ENCODE measurements at places on chromosomes 3 and 15.

DNA sequence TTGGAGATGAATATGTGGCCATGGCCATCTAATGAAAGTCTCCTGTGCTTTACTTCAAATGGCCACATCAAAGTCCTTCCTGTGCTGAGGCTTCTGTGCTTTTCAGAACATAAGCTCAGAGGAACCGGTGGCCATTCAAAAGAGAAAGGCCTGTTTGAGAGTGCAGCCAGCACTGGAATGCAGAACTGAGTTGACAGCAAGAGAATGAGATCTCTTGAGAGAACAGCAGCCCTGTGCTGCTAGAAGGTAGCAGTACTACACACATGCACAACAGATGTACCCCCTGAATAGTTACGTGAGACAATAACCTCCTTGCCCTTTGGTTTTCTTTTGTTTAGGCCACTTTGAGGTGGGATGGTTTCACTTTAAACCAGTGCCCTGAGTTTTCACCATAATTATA lies 292.5 kb downstream of the PTPRG start:
- no peak for DNase-seq

DNA sequence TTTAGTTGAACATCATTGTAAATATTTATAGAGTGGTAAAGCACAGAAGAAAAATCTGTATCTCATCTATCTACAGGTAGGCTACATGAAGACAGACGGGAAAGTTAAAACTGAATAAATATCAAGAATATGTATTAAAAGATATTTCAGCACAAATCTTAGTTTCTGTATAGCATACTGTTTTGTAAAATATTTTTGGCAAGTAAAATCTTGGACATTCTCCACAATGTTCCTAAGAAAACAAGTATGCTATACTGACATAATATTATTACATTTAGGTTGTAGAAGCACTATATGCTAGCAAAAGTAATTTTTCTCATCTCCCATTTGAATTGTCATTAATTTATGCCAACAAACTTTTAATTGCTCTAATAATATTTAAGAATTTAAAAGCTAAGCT lies 326.4 kb upstream of the ARL6 start:
- DNase-seq = no peak

DNA sequence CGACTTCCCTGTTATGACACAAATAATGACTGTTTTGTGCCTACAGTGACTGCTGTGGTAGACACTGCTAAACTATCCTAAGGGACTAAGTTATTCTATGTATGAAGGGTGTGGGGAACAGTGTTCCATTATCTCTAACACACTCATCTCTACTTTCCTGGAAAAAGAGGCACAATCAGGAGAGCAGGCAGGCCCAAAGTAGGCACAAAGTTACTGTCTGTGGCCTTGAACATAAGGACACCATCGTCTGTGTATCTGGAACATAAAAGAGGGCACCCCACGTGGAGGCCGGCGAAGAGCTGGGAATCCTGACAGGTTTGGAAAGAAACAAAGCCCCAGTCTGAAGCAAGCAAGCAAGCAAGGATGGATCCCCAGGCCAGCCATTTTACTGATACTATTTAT lies 1.5 kb downstream of the ABCC5 start:
- DNase-seq = no peak

- DNase-seq = peak; percentile 53
Measured at GRCh38 chr15:52005748-52006701, 13.0 kb upstream of the MAPK6 start.

DNA sequence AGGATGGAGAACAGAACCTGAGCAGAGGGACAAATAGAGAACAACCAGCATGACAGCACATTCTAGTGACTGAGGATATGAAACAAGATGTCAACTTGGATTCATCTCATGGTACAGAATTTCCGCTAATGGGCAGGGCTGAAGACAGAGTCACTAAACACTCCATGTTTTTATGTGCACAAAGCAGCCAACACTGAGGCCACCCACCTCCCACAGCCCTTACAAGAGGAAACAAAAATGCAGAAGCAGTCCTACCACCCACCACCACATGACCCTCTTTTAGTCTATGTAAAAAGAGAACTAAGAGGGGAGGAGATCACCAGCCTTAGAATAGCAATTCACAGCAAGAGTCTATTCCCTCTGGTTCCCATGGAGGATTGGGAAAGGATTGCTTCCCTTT lies 131.4 kb upstream of the UBE2E2 start:
- no peak for DNase-seq

- DNase-seq = no peak
Measured at GRCh38 chr15:40960925-40961324, 7.7 kb downstream of the CHAC1 start.

- no peak for DNase-seq
Measured at GRCh38 chr3:104854468-104854867, 512.2 kb upstream of the ALCAM start.

DNA sequence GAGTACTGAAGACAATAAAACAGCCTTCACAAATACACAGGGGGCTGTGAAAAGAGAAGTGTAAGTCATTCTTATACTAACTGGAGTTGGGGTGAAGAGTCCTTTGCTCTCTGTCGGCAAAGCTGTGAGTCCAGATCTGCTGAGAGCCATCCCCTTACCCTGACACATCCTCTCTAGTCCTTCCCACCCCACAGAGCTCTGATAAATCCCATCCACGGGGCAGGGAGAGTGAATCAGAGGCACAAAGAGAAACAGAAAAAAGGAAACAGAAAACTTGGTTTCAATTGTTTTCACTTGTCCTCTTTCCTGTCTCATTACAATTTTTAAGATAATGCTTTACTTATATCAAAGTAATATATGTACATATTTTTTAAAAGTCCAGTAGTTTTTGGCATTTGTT lies 18.2 kb upstream of the ZNF639 start:
- no peak for DNase-seq

DNA sequence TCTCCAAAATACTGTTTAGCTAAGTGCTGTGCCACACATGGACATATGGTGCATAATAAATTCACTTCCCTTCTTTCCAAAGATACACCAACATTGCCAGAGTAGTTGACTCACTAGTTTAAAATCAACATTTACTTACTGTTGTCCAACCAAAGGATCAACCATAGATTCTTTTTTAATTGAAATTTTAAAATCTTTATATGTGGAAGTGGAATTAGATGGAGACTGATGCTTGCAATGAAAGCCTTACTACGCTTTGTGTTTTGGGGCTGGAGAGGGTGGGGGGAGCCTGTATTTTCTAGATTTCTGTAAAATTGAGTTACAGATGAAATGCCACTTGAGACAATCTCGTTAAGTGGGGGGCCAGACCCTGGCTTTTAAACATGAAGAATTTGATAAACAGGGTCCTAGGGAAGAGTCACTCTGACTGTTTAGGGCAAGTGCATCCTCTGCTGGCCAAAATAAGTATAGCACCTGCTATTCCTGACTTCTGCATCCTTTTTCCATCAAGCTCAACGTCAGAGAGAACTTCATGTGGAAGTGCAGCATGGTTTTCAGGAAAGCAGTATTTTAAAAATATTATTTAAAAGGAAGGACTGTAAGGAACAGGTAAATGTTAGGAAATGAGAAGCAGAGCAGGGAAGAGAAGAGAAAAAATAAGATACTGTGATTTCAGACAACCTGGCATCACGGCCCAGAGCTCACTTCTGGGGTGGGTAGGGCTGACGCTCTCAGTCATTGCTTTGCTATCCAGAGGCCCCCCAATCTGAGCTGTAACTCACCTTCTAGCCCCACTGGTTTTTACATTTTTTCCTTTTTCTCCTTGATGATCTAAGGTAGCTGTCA lies 76.7 kb downstream of the BOC start:
- DNase-seq = peak; percentile 51

DNA sequence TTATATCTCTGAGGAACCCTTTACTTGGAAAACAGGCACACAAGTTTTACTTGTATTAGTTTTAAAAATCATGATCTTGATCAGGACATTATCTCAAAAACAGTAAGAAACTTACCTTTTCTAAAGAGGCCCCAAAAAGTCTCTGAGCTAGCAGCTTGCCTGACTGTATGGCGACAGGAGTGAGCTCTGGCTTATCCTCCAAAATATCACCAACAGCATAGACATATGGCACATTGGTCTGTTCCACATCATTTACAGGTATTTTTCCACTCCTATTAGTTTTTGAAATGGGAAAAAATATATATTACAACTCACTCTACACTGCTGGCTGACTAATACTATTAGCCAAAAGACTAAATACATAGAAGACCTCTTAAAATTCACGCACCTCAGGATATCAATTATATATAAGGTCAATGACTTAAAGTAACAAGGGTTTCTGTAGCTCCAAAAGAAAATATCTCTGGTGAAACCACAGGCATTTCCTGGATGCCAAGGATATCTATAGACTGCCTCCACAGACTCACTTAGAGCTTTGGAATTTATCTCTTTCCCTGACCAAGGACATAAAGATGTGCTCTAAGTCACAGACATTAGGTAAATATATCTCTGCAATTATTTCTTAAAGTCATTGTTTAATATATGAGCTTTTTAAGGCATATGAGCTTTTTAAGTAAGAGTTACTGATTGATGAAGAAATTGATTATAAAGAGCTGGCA lies 33.1 kb downstream of the TXNRD3 start:
- DNase-seq = peak; percentile 68

- DNase-seq = no peak
Measured at GRCh38 chr15:60773255-60773654, 294.3 kb upstream of the ICE2 start.

DNA sequence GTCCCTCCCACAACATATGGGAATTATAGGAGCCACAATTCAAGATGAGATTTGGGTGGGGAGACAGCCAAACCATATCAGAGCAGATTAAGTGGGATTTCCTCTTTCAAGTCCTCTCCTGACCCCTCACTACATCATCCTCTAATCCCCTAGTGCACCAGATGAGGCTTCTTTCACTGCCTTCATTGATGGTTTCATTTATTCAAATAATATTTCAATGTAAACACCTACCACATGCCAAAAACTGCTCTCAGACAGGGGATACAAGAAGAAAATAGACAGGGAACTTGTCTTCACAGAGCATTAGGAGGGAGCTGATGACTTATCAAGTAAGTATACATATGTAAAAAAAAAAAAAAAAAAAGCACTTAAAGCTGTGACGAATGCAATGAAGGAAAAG lies 180.2 kb downstream of the NTRK3 start:
- no peak for DNase-seq

DNA sequence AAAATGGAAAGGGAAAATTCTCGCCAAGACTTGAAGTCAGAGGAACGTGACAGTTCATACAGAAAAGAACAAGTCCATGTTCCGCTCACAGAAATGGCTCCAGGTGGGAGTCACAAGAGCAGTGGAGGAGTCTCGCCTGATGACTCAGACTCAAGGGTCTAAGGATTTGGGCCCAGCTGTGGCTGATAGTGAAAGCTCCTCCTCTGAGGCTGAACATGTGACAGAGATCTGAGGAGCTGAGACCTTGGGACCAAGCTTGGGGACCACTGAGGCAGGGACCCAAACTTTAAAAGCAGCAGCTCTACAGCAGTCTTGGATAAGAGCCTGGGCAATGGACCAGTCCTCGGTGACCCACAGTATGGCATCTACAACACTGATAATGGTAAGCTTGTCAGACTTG lies 9.3 kb upstream of the VEPH1 start:
- no peak for DNase-seq

GRCh38 chr3:81839504-81840094 lies 78.2 kb upstream of the GBE1 start:
- DNase-seq = no peak

GRCh38 chr15:100650685-100651084 lies 48.3 kb downstream of the ASB7 start:
- no peak for DNase-seq

GRCh38 chr15:69797051-69797595 lies 300.6 kb downstream of the TLE3 start:
- no peak for DNase-seq

DNA sequence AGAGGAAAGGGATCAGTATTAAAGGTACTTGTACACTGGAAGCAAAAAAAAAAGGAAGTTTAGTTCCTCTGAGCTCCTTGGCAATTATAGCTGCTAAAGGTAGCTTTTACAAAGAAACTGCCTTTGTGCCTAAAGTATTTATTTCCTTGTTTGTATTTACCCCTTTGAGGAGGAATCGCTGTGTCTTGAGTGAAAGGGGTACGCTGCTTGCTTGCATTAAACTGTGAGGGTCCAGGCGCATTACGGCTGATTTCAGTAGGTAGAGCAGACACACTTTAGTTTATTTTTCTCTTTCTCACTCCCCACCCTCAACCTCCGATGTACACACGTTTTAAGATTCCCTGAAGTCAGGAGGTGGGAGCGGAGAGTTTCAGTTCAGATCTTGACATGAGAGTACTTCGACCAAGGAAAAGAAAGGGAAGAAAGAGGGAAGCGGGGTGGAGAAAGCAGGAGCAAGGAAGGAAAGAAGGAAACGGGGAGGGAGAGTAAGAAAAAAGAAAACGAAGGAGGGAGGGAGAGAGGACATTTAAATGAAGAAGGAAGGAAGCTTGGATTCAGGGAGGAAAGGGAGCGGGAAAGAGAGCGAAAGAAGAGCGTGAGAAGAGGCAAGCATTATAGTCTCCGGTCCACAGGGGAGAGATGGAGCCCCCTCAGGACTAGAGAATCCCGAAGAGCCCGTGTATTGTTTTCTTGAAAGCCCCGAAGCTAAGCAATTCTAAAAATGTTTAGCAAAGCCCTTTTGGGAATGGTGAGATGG lies 1.2 kb upstream of the MME start:
- DNase-seq = no peak

- no peak for DNase-seq
Measured at GRCh38 chr3:20490996-20491395, 305.0 kb upstream of the SGO1 start.

DNA sequence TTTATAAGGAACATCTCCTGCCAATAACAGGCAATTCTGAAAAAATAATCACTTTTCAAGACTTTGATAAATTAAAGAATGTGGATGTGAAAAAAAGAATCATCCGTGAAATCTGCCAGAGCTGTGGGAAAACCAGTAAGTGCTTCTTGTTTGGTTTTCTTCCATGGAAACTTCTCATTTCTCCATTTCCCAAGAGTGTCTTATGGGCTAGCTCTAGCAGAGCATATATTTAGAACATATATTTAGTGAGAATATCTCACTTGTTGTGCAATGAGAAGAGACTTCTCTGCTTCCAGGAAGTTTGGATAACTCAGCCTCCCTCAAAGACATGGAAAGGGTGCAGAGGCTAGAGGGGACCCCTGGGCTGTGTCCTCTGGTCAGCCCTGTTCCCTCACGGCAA lies 49.9 kb downstream of the COL6A5 start:
- no peak for DNase-seq

DNA sequence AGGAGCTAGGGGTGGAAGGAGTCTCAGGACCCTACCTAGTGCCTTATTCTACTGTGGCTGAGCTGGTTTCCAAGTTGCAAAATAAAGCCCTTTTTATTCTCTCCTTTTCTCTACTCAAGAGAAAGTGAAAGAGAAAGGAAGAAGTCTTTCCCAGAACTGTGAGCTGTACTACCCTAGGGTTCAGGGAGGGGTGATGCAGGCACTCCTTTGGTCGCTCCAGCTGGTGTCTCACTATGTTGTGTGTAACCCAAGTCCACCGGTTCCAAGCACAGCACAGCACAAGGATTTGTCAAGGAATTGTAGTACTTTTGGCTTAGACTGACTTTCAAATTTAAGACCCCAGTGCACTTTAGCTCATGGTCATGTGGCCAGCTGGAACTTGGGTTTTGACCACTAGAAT lies 1721.7 kb downstream of the OTOL1 start:
- DNase-seq = no peak

- no peak for DNase-seq
Measured at GRCh38 chr3:54427501-54427900, 305.1 kb downstream of the CACNA2D3 start.
